ENCODE measurements at places on chromosomes 3 and 15. TPM values are rescaled to one million over a fixed set of nuclear protein-coding genes. Genes with fewer than 3 reads are reported as not detected.

The TIMP4 gene
- total RNA-seq: 5.1 TPM

The CCR9 gene
- total RNA-seq: not detected

The SKIC8 gene
- total RNA-seq: 78.7 TPM

The TMEM202 gene
- total RNA-seq: not detected

The CIDEC gene
- not detected for total RNA-seq

The CA12 gene
- 128 TPM for total RNA-seq

The CACNA1D gene
- 0.33 TPM for total RNA-seq

The CEMIP gene
- 14.6 TPM for total RNA-seq

The CD200 gene
- 0.44 TPM for total RNA-seq

The LRRC2 gene
- 7.4 TPM for total RNA-seq

The LRRC31 gene
- not detected for total RNA-seq

The NIPA2 gene
- 67.6 TPM for total RNA-seq

The ACTRT3 gene
- total RNA-seq: 3.7 TPM

The CPEB1 gene
- 35.2 TPM for total RNA-seq

The STAG1 gene
- total RNA-seq: 54.0 TPM

The PRR23A gene
- total RNA-seq: not detected

The FANCD2OS gene
- not detected for total RNA-seq

The HACD3 gene
- total RNA-seq: 80.5 TPM

The GJD2 gene
- total RNA-seq: not detected

The VEPH1 gene
- total RNA-seq: 56.1 TPM

The CILP gene
- under 0.01 TPM for total RNA-seq

The NOX5 gene
- 0.25 TPM for total RNA-seq

Data from uterine smooth muscle cell (primary cell).